ENCODE measurements at places on chromosomes 12 and 14.

GRCh38 chr14:68535404-68536017, 257.4 kb downstream of the ZFP36L1 start:
- no peak for DNase-seq

DNA sequence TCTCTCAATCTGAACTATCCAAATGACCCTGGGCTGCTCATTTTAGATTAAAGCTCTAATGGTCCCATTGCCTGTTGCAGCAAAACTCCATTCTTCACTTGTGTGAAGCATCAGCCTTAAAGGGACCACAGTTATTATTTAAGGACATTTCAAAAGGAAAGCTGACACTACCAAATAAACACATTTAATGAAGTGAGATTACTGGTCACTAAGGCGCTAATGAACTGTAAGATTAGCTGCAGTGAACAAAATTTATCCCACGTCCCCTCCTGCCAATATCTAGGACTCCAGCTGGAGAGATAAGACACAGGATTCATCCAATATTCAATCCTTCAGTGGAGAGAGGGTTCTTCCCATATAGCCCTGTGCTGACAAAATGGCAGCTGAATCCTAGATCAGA, 1029.2 kb upstream of the SEL1L start:
- no peak for DNase-seq

DNA sequence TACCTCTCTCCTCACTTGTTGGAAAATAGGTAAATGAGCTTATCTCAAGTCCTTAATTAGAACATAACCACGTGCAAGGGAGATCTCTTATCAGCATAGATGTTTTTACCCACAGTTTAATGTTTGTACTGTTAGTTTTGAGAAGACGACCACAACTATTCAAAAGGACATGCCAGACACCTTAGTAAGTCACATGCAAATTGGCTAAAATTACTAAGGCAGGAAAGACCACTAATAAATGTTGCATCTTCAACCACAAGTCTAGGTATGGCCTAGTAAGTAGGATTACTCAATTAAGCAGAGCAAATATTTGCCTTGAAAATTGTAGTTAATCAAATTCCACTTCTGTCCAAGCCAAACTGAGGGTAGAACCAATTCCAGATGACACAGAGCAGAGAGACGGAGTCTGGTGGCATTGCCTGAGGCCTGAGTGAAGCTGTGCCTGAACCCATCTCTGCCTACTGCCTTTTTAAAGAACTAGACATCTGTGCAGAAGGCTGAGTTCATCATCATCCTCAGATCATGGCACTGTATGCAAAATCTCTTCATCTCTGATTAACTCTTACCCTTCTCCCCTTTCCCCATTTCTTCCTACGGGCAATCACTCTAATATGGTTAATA, 29.7 kb upstream of the CHST11 start:
- no peak for DNase-seq

GRCh38 chr14:70804556-70805162, 4.7 kb downstream of the MAP3K9 start:
- DNase-seq, result no peak
